ENCODE measurements at places on chromosomes 7 and 10.

DNA sequence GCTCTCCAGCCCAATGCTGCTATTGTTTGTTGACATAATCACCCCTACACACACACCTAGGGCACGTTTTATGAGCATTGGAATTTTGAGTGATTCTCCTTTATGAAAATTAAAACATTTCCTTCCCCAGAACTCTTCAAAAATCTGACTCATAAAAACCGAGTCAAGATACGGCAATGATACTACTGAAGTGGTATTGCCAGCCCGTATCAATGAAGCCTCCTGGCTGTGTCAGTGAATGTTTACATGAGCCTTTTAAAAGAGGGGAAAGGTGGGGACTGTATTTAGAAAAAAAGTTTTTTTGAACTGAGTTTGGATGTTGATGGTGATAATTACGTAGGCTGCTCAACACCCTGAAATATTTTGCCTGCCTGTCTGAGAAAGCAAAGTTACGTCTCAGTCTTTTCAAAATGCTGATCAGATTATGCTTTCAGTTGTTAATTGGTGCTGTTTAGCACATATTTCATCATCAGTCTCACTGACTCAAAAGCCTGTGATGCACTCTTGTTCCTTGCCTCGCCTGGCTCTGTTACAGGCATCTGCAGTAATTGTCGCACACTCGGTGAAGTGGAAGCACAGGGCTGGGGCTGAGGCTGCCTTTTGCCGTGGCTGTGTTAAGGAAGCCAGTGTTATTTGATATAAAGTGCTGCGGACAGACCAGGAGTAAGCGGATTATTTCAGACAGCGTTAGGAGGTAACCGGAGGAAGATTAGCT is 157.4 kb upstream of the TCF7L2 start:
- DNase-seq = no peak

DNA sequence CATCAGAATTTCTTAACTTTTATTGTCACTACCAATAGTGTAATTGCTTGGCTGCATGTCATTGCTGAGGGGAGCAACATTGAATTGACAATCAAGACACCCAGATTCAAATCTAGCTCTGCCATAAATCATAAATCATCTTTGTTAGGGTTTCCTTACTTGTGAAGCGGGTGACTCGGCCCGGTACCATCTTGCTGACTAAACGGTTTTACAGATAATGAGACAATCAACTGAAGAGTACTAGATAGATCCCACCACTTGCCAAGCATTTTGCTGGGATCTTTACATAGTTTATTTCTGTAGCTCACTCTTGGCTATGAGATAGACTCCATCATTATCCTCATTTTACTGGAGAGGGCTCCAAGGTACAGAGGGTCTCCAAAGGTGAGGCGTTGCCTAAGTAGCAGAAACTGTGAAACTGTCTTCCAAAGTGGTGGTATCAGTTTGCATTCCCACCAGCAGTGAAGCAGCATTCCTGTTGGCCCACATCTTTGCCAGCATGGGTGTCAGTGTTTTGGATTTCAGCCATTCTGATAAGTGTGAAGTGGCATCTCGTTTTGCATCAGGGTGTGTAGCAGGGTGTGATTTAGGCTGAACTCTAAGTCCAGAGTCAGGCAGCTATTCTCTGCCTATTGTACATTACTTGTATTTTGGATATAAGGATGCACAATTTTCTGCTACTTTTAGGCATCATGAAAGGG is 168.7 kb upstream of the BMPER start:
- DNase-seq = no peak

GRCh38 chr10:52066383-52066782 is 247.7 kb upstream of the DKK1 start:
- no peak for DNase-seq

- no peak for DNase-seq
Observed at GRCh38 chr10:69295027-69295636, 16.8 kb downstream of the HK1 start.

DNA sequence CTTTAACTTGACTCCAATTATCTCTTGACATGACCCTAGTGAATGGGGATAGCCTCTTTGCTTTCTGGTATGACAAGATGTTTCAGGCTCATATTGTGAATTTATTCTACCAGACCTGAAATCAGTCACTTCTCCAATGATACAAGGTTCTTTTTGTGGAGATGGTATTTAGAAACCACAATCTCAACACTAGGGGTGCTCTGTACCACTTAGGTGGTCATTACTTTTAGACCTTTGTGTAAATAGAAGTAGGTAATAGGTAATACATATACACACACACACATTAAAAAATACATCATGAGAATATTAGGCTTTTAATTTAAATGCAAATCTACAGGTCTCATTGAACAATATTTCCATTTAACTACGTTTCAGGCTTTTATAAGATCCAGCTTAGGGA is 199.0 kb upstream of the RHOBTB1 start:
- DNase-seq = no peak

DNA sequence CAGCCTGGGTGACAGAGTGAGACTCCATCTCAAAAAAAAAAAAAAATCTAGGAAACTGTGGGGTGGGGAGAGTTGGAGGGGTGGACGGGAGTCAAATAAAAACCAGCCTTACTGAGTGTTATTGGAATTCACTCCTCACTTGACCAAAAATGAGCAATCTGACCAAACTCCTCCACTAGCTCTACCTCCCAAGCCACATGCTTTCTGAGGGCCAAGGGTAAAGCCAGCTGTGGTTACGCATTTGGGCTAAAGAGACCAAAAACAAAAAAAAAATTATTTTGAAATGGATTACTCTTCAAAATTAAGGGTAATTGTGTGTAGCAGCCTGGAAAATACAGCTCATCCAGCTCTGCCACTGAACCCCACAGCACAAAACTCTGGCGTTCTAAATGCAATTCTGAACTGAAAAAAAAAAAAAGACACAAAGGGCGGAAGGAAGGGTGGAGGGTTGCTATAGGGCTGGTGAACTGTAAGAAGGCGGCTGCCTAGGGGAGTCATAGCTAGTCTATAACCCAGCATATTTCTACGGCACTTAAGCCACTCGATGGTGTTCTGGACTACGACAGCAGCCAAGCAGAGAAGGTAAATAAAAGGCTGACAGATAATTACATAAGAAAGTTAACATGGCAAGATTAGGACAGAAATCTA is 7.8 kb downstream of the ELMO1 start:
- DNase-seq = no peak

GRCh38 chr7:11216276-11216675 is 242.6 kb downstream of the PHF14 start:
- DNase-seq = no peak

GRCh38 chr7:49159536-49159935 is 235.2 kb downstream of the CDC14C start:
- DNase-seq = no peak

DNA sequence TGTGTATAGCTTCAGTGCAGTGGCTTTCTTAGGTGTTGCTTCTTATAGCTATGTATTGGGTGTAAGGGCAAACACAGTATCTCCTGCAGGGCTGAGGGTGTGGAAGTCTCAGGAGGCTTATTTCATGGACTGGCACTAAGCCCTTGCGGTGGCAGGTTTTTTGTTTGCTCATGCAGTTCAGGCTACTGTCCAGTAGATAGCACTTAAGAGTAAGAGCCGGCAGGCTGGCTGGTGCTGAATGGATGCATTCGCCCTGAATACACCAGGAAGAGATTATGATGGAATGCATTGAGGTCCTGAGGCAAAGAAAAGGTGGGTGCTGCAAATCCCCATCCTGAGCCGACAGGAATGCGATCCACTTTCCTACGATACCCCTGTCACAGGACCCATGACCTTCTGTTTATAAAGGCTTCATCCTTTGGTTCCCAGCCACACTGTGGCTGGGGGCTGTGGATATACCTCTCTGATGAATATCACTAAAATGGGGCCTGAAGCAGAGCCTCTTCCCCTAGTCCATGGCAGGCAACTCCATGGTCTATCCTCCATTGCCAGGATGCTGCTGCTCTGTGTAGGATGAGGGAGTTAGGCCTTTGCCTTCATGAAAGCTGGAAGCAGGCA is 44.9 kb downstream of the ANXA8 start:
- no peak for DNase-seq

DNA sequence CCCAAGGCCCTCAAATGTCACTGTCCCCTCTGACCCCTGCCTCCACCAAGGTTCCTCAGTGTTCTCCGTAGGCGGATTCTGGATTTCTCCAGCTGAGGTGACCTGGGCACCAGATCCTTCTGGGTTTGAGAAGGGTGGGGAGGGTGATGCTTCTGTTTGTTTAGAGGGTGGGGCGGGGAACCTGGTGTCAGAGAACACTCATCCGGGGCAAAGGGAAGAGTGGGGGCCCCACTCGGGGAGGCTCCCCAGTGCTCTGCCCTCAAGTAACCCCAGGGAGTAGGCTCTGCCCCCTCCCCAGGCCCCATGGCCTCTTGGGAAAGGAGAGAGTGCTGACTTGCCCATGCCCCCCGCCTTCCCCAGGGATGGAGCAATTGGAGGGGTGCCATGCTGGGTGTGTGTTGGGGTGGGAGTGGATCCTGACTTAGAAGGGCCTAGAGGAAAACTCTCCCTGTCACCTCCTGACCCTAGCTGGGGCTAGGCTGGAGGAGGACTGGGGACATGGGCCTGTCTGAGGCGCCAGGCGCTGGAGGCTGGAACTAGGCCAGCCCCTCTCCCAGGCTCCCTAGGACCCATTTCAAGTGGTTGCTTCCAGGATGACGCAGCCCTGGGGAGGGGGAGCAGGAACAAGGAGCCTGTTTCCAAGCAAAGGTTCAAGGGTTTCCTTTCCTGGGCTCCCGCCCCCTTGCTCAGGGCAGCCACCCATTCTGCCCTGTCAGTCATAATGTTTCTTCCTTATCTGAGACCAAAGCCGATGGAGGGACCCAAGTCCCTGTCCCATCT is 27.9 kb downstream of the KAZALD1 start:
- DNase-seq = no peak

DNA sequence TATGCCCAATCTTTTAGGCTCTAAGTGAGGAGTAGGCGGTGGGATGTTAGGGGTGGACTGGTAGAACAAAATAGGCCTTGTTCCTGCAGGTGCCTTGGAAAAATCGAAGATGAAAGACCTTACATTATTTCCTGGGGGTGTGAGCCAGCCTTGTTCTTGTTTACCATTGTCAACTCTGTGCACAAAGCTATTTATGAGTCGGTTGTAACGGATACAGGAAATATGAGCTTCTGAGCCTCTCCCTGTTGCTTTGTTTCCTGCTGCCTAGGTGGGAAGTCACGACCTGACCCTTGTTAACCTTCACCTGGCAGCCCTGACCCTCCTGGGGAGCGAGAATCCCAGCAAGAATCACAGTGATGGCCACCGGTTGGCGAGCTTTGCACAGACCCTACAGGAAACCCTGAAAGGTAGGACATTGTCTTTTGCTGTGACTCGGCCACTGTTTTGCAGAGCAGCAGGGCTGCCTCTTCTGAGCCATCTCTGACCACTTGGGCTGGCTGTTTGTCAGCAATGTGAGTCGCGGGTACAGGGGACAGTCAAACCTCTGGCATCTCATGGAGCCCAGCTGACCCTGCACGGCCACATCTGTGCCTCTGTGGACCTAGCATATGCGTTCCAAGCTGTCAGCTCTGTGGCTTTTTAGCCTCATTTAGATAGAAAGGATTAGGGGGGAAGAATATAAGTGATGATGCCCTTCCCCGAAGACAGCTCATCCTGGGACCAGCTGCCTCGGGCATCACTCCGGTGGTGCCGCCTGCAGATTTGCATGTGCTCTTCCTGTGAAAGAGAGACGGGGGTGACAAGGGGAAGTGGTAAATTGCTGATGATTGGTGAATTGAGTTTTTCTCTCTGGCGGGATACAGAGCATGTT is 102.1 kb upstream of the ANLN start:
- DNase-seq = peak; percentile 68

DNA sequence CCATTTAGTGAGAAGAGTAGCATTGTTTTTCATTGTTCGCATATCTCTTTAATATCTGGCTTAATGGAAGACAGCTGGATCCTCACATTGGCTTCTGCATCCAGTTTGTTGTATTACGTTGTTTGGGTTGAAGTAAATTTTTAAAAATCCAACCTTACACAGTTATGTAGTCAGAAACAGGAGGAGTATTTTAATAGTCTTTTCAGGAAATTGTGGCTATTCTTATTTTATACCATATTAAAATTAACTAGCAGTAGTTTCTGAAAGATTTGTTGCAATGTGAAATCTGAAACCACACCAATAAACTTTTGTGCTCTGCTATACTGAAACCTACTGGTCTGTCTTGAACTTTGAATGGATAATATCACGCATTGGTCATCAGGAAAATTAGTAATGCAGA is 27.9 kb downstream of the MYPN start:
- DNase-seq = no peak

- DNase-seq = no peak
Observed at GRCh38 chr7:30744075-30744417, 7.9 kb upstream of the INMT start.

GRCh38 chr10:84356928-84357327 is 28.5 kb downstream of the CCSER2 start:
- DNase-seq = no peak

DNA sequence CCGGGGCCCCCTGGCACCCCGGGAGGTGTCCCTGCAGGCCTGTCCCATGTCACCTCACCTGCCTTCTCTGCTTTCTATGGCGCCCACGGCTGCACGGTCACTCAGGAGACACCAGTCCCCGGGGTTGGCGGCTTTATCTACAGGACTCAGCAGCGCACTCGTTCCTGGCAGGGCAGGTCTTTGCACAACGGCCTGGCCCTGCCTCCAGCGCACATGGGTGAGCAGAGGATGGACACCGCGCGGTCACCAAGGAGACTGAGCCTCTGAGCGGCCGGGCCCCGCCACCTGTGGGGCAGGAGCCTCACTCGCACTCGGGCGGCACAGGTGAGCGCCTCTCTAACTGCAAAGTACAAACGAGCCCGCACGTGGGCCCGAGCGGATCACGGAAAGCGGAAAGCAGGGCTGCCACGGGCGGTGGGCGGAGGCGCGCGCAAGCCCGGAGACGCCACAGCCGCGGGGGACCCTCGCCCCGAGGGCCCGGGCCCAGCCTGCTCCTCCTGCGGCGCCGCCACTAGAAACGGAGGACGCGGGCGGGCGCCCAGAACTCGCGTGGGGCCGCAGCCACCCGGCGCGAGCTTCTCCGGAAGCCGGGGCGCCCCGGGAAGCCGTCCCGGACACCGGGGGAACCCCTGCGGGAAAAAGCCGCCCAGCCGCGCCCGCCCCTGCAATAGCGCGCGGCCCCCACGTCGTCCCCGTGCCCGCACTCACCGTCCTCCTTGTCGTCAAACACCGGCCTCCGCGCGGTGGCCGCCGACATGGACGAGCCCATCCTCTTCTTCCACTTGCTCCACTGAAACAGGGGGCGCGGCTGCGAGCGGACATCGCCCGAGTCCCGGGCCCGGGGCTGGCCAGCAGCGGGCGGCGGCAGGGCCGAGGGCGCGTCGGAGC is 642 bp downstream of the STK32C start:
- no peak for DNase-seq

- no peak for DNase-seq
Observed at GRCh38 chr7:17580856-17581255, 282.4 kb downstream of the AHR start.

- DNase-seq = no peak
Observed at GRCh38 chr10:101993221-101993620, 62.8 kb downstream of the ARMH3 start.

GRCh38 chr10:125457406-125457805 is 225.6 kb downstream of the TEX36 start:
- DNase-seq = no peak

Data from MV-4-11 (cell line).